ENCODE measurements at places on chromosomes 6 and 20.

DNA sequence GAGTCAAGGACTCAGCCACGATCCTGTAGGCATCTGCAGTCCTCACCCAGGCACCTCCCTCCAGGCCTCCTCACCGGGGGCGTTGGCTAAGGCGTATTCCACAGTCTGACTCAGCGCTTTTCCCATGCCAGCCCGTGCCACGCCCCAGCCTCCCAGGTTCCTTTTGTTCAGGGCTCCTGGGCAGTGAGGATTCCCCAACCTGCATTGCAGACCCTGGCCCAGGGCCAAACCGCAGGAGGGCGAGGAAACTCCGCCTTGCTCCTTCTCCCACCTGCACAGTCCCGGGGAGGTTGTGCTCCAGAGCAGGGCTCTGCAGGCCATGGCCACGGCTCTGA is 202.8 kb upstream of the CST7 start:
- DNase-seq: no peak

GRCh38 chr6:89222712-89223039 is 5.5 kb upstream of the GABRR1 start:
- no peak for DNase-seq

DNA sequence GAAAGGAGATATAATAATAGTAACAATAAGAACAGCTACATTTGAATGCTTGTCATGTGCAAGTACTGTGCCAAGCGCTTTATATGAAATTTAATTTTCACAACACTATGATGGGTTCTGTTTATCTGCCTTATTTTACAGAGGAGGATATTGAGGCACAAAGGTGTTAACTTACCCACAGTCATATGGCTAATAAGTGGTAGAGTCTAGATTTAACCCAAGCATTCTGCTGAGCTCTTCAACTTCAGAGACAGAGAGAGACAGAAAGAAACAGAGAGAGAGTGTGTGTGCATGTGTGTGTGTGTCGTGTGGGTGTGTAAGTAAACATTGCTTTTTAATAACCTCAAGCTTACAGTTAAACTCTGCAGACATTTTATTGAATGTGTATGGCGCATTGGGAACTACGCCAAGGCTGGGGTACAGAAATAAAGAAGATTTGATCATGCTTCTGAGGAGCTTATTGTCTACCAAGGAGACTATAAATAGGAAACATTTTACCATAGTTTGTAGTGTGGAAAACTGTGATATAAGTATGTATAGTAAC is 12.9 kb downstream of the TBPL1 start:
- DNase-seq: no peak

DNA sequence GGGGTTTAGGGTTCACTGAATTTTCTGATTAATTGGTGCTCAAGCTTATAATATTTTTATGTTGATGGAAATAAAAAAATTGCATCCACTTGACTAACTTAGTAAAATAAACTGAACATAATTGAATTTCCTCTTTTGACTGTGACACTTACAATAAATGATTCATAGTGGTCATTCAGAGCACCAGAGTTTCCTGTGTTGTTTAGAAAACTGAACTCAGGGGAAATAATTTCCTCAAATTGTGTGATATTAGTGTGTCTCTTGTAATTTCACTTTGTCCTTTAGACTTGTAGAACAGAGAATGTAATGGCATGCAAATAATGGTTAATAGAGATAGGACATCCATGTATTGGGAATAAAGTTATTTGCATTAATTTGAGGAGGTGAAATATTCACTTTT is 319.7 kb upstream of the MAN1A1 start:
- DNase-seq: no peak

- no peak for DNase-seq
Measured at GRCh38 chr6:89685311-89685710, 46.8 kb upstream of the LYRM2 start.

- no peak for DNase-seq
Measured at GRCh38 chr6:151682922-151683321, 124.6 kb upstream of the ESR1 start.

- DNase-seq: no peak
Measured at GRCh38 chr20:44746367-44747165, 901 bp downstream of the KCNK15 start.

DNA sequence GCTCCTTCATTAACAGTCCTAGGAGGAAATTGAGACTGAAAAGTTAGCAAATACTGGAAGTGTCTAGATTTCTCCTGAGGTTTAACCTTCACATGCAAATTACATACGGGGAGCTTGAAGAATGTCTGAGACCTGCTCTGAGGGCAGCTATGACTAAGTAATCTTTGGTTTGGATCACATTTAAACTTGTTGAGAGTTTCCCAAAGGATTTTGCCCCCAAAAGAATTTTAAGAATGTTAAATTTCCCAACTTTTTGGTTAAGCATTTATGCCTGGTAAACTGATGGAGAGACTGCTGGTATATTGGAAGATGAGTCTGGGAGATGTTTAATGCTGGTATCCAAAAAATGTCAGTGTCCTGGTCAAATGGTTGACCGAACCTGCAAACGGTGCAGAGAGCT is 97.0 kb downstream of the RREB1 start:
- DNase-seq: no peak

- DNase-seq: no peak
Measured at GRCh38 chr20:54054516-54054915, 15.9 kb downstream of the BCAS1 start.

- DNase-seq: no peak
Measured at GRCh38 chr6:12119085-12119588, 107.0 kb downstream of the HIVEP1 start.

DNA sequence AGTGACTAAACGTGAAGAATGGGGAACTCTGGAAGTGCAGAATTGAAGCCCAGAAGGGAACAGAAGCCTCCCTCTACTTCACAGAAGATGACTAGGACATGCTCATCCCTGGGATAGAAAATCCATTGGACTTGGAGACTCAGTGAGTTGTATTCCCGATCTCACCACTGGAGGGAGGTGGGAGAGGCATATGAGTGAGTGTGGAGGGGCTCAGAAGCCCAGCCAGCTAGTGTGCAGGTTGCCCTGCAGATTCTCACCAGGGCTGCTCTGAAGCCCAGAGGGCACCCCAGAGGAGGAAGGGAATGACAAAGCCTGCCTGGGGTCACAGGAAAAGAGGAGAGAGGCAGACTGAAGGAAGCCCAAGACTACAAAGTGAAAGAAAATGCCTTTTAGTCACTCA is 42.1 kb upstream of the HLA-E start:
- peak; percentile 87 for DNase-seq

DNA sequence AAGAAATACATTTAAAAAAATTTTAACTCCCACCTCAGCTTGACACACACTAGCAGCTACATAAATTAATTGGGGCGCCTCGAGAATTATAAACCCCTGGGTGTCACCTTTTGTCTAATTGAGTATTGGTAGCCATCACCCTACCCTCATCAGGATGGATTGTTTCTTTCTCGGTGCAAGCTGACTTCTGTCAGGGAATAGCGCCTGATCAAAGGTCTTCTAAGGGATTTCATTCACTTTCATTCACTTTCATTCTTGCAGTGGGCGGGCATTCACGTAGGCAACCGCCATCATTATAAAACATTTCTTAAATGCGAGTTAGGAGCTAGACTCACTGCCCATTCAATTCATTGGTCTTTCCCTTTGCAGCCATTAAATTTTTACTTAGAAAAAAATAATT is 239.2 kb upstream of the SASH1 start:
- no peak for DNase-seq

GRCh38 chr20:60131375-60131774 is 173.2 kb downstream of the CDH26 start:
- no peak for DNase-seq

DNA sequence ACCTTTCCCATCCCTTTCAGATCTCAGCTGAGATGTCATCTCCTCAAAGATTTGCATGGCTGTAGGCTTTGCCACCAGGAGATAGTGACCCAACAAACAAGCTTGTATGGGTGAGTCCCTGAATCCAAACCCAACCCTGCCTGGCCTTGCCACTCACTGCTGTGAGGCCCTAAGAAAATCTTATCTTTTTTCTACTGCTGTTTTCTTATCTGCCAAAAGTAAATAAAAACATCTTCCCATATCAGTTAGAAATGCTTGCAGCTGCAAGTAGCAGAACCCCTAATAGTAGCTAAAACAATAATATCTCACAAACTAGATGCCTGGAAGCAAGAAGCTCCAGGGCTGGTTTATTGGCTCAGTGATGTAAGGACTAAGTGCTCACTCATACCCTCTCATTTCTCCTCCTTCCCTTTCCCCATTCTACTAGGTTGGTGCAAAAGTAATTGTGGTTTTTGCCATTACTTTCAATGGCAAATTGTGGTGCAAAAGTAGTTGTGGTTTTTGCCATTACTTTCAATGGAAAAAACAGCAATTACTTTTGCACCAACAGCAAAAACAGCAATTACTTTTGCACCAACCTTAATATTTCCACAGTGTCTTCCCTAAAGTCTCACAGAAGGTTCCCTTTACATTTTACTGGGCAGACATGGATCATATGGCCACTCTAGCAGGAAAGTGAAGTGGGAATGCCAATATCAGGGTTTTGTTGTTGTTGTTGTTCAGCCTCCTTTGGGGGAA is 56.7 kb upstream of the PSMF1 start:
- DNase-seq: peak; percentile 4

DNA sequence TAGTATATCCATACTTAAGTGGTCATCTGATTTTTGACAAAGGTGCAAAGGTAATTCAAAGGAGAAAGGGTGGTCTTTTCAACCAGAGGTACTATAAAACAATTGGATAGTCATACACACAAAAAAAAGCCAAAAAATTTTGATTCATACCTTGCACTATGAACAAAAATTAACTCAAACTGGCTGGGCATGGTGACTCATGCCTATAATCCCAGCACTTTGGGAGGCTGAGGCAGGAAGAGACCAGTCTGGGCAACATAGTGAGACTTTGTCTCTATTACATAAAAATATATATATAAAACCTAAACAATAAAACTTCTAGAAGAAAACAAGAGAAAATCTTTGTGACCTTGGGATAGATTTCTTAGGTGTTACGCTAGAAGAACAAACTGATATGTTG is 43.8 kb upstream of the ADIG start:
- DNase-seq: no peak

DNA sequence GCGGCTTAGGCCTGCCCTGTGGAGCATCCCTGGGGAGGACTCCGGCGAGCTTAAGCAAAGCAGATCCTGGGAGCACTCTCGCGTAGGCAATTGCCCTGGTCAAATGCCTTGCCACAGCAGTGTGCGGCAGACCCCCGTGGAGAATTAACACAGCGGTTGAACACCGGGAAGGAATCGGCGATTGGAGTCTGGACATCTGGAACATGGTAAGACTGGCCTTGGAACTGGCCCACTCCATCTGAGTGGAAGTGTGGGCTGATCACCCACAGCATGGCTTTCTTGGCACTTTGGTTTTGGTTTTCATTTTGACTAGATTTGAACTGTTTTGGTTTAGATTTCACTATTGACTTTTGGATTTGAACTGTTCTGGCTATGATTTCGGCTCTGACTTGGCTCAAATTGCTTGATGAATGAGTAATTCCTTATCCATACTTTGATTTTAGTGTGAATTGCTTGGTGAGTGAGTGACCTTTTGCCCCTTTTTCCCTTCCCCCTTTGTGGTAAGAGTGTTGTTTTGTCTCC is 300.7 kb downstream of the RNGTT start:
- no peak for DNase-seq

DNA sequence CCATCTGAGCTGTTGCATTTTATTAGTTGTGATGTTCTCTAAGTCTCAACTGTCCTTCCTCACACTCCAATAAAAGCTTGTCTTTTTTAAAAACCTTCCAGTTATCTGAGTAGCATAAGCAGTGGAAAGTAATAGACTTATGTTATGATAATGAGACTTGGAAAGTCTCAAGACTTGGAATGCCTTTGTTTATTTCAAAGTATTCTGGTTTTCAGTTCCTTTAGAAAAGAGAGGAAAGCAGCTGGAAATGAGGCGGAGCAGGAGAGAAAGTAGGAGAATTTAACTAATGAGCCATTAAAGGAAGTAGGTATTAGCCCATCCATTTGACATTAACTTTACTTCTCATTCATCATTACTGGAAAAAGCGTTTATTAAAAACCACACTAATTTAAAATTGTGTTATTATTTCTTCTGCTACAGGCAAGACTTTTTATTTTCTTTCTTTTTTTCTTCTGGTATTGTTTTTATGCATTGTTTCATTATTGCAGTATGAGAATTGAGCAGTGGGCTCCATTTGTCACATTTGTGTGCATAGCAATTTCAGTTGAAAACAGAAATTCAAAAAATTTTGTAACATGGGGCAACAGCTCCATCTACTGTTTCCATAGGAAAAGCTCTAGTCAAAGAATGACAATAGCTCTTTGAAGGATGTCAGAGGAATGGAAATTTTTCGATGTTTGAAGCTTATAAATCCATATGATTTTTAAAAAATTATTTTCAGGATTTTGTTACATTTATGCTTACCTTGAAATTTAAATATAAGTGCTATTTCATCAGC is 194.8 kb downstream of the COL9A1 start:
- no peak for DNase-seq

DNA sequence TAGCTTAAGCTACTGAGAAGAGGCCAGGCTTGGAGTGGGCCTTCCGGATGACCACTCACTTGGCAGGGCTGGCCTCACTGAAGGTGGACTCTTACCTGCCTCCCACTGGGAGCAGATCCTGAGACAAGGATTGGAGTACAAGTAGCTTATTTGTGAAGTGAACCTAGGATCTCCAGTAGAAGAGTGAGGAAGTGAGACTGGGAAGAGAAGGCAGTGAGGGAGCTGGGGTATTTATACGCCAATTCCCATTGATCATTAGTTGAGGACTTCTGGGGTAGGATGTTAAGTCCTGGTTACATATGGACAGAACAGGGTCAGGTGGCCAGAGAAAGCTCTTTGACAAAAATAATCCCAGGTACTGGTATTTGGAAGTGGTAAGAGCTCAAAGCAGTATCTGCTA is 32.3 kb upstream of the RNF24 start:
- no peak for DNase-seq

GRCh38 chr6:84623956-84624680 is 140.3 kb downstream of the TBX18 start:
- DNase-seq: peak; percentile 62

DNA sequence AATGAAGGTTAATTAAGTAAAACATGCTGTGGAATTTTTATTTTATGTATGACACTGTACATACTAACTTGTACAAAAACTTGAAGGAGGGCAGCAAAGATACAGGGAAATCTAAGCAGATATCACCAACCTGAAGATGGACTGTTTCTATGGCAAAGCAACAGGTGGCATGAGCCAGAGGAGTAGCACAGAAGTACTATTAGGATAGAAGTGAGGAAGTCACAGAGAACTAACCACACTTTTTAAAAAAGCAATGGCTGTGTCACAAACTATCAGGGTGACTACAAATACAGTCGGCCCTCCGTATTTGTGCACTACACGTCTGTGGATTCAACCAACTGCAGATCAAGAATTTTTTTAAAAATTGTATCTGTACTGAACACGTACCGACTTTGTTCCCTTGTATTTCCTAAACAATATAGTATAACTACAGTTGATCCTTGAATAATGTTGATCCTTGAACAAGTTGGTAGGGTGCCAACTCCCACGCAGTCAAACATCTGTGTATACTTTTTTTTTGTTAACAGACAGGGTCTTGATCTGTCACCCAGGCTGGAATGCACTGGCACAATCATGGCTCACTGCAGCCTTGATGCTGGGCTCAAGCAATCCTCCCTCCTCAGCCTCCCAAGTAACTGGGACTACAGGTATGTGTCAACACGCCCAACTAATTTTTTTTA is 61.0 kb downstream of the NUDT3 start:
- no peak for DNase-seq
